SHP77 treated with DMSO at 0.1 percent for 48 hours (cell line): ENCODE measurements at places on chromosomes 13 and 19.
A peak's percentile ranks its signal among the peaks of the same experiment; 100 is the strongest.

GRCh38 chr13:78759704-78760103, 100.7 kb upstream of the OBI1 start:
- no peak for DNase-seq

GRCh38 chr13:79880818-79881217, 399.9 kb downstream of the NDFIP2 start:
- no peak for DNase-seq

DNA sequence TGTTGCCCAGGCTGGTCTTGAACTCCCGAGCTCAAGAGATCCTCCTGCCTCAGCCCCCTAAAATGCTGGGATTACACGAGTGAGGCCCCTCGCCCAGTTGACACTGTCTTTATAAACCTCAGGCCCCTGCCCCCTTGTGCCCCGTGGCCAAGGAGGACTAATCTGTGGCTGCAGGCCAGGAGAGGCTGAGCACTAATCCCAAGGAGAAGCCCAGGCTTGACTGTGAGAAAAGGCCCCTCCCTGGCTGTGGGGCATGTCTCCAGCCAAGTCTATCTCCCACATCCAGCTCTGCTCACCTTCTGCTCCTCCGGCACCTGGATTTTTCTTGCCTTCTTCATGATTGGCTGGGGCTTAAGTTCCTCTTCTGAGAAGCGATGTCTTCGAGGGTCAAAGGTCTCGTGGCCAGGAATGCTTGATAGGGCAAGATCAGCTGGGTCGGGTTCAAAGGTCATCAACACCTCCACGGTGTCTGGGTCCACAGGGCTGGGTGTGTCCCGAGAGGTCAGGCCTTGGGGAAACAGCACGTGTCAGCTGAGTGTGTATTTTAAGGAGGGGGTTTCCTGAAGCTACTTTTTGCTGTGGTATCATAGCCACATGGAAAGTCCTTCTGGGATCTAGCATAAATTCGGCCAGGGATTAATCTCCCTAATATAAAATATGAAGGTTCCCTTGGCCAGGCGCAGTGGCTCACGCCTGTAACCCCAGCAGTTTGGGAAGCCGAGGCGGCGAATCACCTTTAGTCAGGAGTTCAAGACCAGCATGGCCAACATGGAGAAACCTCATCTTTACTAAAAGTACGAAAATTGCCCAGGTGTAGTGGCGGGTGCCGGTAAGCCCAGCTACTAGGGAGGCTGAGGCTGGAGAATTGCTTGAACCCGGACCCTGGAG, 3.8 kb downstream of the DBP start:
- no peak for DNase-seq

DNA sequence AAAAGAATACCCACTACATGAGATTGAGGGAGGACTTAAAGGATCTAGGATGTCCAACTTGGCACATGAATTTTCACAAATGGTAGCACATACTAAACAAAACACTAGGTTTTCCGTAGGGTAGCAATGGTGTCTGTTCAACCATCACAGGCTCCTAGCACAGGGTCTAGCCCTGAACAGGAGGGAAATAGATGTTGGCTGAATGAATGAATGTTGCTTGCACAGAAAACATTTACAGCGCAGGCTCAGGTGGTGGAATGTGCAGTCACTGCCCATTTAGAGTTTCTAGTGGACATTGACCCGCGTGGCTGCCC, 1.9 kb upstream of the MYCBP2 start:
- no peak for DNase-seq

DNA sequence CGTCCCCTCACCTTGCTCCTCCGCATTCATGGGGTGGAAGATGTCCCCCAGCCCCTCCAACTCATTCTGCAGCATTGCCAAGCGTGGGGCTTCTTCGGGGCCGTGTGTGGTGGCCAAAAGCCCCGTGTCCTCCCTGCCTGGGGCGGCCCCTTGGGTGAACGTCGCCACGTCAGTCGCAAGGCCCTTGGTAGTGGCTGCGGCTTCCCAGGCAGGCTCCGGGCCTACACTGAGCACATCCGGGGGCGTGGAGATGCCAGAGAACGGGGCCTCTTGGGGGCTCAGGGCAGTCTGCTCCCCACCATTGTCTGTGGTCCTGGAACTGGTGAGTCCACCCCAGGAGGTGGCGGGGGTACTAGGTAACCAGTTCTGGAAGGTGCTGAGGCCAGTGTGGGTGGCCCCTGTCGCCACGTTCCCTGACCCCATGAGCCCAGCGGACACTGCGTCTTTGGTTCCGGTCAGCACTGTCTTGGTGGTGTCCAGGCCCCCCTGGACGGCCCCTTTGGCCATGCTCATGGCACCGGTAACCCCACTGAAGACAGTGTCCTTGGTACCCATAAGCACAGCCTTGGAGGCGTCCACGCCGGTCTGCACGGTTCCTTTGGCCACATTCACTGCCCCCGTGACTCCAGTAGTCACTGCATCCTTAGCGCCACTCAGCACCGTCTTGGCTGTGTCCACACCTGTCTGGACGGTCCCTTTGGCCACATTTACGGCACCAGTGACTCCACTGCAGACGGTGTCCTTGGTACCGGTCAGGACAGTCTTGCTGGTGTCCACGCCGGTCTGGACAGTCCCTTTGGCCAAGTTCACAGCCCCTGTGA, 7.6 kb downstream of the PLIN4 start:
- no peak for DNase-seq

DNA sequence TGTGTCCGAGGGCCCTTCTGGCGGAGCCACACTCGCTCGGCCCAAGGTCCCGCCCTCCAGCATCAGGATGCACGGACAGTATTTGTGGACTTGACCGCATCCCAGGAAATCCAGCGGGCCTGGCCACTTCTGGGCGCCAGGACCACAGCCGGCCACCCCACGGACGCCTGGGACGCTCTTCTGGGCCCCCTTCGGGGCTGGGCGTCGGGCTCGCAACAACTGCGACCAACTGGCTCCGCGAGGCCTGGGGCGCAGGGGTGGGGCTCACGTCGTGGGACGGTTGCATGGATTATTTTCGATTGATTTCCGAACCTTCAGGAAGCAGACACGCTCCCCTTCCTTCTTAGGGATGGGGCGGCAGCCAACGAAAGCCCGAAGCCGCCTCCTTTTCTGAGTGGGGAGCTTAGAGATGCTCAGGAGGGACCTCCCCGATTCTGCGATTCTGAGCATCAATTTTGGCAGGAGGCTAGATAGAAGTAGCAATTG, 521 bp upstream of the NUP58 start:
- DNase-seq, result no peak

- DNase-seq, result no peak
Observed at GRCh38 chr13:74258961-74259360, 124.8 kb upstream of the KLF12 start.

GRCh38 chr13:96816261-96816660, 178.0 kb downstream of the OXGR1 start:
- DNase-seq, result no peak

GRCh38 chr19:19319732-19320360, 463 bp downstream of the SUGP1 start:
- no peak for DNase-seq

DNA sequence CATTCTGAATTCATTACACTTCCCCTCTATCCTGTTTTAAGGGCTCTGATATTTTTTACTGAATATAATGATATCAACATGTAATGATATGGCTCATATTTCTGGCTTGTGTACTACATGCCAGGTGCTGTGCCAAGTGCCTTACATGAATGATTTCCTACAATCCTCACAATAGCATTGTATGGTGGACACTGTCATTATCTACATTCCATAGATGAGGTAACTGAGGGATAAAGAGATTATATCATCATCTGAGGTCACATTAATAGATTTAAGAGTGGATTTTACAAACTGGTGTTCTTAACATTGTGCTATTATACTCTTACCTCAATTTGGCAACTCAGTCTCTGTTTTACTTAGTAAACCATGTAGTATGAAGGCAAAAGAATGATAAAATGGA, 502.0 kb downstream of the LIG4 start:
- no peak for DNase-seq

GRCh38 chr19:39704181-39705044, at the start of gene LGALS14:
Gene LGALS14 (plus strand): TSS chr19:39704481. CDS start chr19:39704529, 48 bp downstream.
- DNase-seq, result no peak

DNA sequence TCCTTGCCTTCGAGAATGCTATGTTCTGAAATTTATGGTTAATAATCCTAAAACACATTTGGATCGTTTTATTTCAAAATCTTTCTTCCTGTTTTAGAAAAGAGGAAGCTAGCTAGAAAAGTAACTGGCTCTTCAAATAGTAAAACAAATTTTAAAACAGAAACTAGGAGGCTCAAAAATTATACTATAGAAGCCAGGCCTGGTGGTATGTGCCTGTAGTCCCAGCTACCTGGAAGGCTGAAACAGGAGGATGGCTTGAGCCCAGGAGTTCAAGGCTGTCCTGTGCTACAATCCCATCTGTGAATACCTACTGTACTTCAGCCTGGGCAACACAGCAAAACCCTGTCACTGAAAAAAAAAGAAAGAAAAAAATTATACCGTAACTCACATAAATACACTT, 57.9 kb downstream of the ELF1 start:
- no peak for DNase-seq

- DNase-seq, result no peak
Observed at GRCh38 chr19:32287086-32287485, 58.3 kb upstream of the ZNF507 start.

- no peak for DNase-seq
Observed at GRCh38 chr13:91053318-91054065, 294.0 kb upstream of the MIR17HG start.

- DNase-seq, result no peak
Observed at GRCh38 chr19:45391871-45392665, 12.8 kb downstream of the PPP1R13L start.

- DNase-seq, result no peak
Observed at GRCh38 chr19:56176881-56177280, 1.1 kb downstream of the GALP start.

DNA sequence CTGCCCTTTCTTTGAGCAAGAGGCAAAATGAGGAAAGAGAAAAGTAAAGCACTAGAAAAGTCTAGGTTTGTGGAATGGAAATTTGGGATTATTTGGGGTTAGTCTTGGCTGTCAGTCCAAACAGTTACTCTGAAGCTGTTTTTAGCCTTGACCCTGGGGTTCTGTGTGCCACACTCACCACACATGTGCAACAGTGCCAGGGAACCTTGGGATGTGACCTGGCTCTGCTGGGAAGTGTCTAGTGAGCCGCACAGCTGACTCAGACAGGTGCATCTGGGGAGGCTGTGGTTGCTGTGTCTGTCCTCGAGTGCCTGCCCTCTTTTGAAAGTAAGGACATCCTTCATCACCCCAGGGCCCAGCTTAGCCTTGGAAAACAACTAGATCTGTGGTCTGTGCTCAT, 15.8 kb downstream of the MICOS13 start:
- no peak for DNase-seq

GRCh38 chr19:34057155-34057554, 115.1 kb upstream of the LSM14A start:
- DNase-seq, result no peak

GRCh38 chr19:10744253-10744798, 26.4 kb downstream of the DNM2 start:
- no peak for DNase-seq

GRCh38 chr19:4474514-4475022, 2.5 kb downstream of the HDGFL2 start:
- peak; percentile 57 for DNase-seq

DNA sequence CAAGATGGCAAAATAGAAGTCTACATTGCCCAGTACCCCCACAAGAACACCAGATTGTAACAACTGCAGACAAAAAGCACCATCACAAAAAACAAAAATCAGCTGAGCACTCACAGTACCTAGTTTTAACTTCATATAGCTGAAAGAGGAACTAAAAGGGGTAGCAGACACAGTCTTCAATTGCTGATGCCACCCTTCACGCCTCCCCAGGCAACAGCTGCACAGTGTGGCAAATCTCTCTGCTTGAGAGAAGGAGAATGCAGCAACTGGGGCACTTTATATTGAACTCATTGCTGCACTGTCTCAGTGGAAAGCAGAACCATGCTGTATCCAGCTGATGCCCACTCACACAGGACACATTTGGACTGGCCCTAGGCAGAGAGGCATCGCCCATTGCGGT, 2714.5 kb upstream of the PCDH20 start:
- DNase-seq, result no peak

GRCh38 chr13:55120631-55121030, 2020.1 kb upstream of the PRR20A start:
- DNase-seq, result no peak

- no peak for DNase-seq
Observed at GRCh38 chr19:29259867-29260281, 46.9 kb upstream of the UQCRFS1 start.

GRCh38 chr13:43883631-43884030, 3.9 kb downstream of the LACC1 start:
- no peak for DNase-seq

DNA sequence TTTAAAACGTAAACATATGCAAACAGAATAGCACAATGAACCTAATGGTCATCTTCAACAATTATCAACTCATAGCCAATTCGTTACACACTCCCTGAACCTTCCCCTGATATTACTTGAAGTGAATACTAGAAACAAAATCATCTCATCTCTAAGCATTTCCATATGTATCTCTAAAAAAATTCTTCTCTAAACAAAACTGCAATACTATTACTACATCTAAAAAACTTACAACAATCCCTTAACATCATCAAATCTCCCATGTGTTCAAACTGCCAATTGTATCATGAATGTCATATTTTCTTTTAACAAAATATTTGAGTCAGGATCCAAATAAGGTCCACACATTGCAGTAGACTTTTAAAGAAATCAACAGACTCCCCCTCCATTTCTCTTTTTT, 61.4 kb downstream of the FRY start:
- no peak for DNase-seq

- DNase-seq, result no peak
Observed at GRCh38 chr19:2237051-2237868, 636 bp downstream of the SF3A2 start.

GRCh38 chr19:58385313-58385890, 1.7 kb upstream of the RPS5 start:
- DNase-seq, result no peak

GRCh38 chr13:108915634-108916512, 286.5 kb downstream of the MYO16 start:
- DNase-seq, result peak; percentile 89

GRCh38 chr19:8373867-8374813, 10.2 kb downstream of the ANGPTL4 start:
- no peak for DNase-seq

DNA sequence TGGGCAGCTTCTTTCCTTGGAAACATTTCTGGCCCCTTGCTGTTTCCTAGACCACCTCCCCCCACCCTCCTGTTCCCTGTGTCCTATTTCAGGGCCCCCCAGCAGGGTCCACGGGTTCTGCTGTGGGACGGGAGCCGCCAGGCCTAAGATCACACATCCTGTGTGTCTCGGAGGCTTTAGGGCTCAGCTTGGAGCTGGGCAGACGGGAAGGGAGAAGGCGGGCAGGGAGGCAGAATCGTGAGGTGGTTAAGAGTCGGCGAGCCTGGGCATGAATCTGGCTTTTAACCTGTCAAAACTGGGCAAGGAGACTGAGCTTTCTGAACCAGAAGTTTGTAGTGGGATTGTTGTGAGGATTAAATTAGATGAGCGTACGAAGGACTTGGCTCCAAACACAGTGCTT, 4.8 kb downstream of the KCNC3 start:
- DNase-seq, result no peak

GRCh38 chr19:49988433-49988832, 27.5 kb upstream of the SIGLEC11 start:
- no peak for DNase-seq

- DNase-seq, result no peak
Observed at GRCh38 chr13:100733261-100733660, 58.7 kb upstream of the TMTC4 start.

- DNase-seq, result no peak
Observed at GRCh38 chr19:49799798-49800376, 13.2 kb downstream of the FUZ start.
